Left renal pelvis (tissue), 4 donors: ENCODE measurements at places on chromosomes 7 and 10.

GRCh38 chr7:7843972-7844371, 124.6 kb upstream of the GLCCI1 start:
- DNase-seq: no peak

GRCh38 chr10:67861750-67862432, 22.6 kb upstream of the SIRT1 start:
- no peak for DNase-seq

GRCh38 chr10:114938856-114939193, 830 bp downstream of the TRUB1 start:
- no peak for DNase-seq

DNA sequence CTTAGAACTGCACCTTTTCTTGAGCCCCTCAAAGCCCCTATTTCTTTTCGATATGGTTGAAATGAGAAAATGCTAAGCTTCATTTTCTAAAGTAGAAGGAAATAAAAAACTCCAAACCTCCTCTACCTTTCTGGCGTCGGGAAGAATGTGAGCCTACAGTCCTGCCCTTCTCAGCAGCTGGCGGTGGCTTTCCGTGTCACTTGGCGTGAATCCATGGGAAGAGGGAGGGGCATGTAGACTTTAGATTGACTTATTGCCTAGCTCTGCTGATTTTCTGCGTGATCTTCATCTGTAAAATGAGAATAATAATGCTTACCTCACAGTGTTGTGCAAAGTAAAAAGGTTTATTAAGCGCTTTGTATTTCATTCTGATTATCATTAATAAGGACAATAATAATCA, 35.0 kb downstream of the PRR15 start:
- no peak for DNase-seq

GRCh38 chr7:126657599-126658358, 595.0 kb downstream of the GRM8 start:
- DNase-seq: no peak

DNA sequence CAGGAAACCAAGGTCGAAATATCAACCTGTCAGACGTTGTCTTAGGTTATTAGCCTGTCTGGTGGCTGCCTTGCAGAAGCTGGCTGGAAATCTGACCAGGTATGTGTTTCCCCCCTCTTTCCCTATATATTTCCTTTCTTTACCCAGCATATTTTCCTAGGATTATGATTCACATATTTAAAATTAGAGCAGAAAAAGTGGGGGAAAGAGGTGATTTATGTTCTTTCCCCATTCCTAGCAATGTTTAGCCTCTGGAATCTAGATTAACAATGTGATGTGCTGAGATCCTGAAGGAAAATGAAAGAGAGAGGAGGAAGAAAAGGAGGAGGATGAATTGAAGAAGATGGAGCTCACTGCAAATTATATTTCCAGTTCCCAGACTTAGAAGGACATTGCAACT, 421.4 kb upstream of the AUTS2 start:
- no peak for DNase-seq

DNA sequence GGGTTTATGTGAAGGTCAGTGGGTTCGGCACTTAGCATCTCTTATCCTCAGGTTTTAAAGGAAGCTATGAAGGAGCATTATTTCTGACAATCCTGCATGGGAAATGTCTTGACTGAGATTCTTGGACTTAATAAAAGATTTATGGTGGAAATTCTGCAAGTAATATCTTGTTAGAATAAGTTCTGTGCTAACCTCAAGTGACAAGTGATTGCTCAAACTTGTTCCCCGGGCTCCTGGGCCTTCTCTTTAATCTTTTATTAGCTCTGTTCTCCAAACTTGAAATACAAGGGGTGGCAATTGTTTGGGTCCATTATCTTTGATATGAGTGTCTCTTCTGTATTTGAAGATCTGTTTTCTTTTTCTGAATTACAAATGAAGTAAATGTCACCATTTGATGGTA, 140.6 kb upstream of the CTBP2 start:
- DNase-seq: no peak

GRCh38 chr7:50418526-50419290, 31.4 kb downstream of the FIGNL1 start:
- DNase-seq: no peak

- DNase-seq: no peak
Observed at GRCh38 chr7:91228927-91229558, 35.2 kb upstream of the FZD1 start.

- no peak for DNase-seq
Observed at GRCh38 chr7:143355450-143356385, 6.8 kb downstream of the FAM131B start.

DNA sequence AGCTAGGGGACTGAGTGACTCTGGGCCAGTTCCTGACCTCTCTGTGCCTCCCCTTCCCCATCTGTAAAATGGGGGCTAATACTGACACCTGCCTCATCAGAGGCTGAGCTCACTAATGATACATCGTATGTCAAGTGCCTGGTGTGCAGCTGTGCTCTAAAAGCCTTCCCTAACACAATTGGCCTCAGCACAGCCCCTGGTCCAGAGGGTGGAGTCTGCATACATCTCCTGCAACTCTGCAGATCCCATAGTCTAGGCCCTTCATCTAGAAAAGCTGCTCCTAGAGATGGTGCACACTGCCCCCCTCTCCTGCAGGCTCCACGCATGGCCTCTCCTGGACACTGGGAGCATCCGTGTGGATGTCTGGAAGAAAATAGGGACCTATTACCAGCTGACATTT, 255.0 kb downstream of the RPS24 start:
- DNase-seq: no peak

GRCh38 chr10:51291961-51292360, 217.7 kb downstream of the PRKG1 start:
- no peak for DNase-seq
